ENCODE measurements at places on chromosomes 12 and 14.
A peak's percentile ranks its signal among the peaks of the same experiment; 100 is the strongest.

DNA sequence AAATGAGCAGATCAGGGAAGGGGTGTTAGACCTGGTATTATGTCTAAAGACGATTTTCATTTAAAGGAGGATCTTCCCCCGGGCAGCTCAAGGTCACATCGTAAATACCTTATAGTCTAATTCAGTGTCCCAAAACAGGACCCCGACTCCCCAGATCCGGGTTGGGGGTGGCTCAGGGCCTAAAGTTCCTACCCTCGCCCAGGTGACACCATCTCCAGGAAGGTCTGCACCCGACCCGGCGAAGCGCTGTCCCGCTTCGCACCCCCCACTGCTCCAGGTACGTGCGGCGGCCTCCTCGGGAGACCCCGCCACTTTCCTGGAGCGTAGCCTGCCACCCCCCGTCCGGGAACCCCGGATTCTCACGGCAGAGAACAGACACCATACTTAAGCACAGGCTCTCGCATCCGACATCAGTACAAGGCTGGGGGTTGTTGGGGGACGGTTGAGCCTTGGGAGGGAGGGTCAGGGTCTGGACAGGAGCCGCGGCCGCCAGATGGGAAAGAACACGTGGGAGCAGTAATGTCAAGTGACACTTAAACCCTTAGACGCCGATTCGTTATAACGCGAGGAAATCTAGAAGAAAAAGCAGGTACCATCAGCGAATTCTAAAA, 556 bp downstream of the TIMM9 start:
- peak; percentile 31 for DNase-seq

DNA sequence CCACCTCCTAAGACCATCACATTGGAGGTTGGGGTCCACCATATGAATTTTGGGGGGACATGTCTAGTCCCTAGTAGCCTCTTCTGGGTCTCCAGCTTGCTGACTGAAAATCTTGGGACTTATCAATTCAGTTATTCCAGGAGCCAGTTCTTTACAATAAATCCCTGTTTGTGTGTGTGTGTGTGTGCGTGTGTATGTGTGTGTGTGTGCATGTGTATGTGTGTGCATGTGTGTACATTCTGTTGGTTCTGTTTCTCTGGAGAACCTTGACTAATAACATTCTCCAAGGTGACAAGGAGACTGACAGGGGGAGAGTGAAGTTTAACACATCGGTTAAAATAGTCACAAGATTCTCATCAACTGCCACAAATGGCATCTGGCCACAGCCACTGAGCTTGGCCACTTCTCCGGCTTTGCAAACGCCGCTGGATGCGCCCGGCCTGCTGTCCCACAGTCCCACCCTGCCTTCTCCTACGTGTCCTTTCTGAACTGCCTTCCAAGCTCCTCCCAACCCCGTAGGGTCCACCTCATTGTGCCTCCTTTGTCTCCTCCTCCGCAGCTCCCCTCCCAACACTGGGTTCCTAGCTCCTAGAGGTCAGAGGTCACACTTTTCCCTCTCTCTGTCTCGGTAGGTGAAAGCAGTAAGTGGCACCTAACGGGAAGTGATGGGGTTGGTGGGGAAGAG, 88.1 kb upstream of the DIO3 start:
- no peak for DNase-seq

DNA sequence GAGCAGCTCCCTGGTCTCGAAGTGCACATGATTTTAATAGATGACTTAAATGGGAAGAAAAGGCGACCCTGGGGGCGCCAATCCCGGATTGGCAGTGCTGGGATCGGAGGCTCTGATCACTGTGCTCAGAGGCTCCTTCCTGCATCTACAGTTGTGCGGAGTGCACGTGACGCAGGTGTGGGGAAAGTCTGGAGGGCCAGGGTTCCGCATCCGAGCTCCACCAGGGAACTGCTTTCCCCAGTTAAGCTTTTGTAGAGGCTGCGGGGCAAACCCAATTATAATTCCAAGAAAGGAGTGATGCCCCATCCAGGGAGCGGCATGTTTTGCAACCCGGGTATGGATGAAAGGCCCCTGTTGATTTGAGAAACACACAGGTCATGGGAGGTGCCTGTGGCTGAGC, 36.5 kb downstream of the ELK3 start:
- no peak for DNase-seq

DNA sequence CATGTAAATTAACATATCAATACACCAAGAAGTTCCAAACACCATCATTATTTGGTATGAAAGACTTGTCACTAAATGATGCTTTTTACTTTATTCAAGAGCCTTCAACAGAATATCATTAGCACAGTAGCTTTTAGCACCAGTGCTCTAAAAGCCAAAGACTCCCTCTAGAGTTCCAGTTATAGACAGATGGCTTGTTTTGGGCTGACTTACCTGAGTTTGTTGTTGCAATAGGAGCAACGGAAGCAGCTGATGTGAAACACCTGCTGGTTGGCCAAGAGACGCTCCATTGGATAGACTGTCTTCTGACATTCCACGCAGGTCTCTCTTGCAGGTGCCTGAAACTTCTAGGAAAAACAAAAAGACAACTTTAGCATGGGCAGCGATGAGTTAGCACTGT, 14.5 kb upstream of the CERS5 start:
- no peak for DNase-seq

- no peak for DNase-seq
These were observed 38.5 kb downstream of the SENP1 start for GRCh38 chr12:48067250-48067938.

DNA sequence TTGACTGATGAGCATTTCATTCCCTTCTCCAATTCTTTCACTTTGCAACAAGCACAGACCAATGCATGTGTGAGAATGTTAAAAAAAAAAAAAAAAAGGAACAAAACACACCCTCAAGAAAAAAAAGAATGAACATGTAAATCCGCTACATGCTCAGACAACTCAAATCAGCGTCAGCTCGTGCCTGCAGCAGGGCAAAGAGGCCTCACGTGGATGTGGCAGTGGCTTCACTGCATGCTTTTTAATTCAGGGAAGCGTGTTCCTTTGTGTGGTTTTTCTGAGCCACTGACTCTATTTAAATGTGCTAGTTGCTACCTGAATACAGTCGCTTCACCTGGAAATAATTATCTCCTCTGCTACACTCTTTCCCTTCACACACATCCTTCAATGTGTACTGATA, 55.1 kb downstream of the PPP1R36 start:
- no peak for DNase-seq

- no peak for DNase-seq
These were observed 26.4 kb upstream of the GPR132 start for GRCh38 chr14:105091517-105092170.

DNA sequence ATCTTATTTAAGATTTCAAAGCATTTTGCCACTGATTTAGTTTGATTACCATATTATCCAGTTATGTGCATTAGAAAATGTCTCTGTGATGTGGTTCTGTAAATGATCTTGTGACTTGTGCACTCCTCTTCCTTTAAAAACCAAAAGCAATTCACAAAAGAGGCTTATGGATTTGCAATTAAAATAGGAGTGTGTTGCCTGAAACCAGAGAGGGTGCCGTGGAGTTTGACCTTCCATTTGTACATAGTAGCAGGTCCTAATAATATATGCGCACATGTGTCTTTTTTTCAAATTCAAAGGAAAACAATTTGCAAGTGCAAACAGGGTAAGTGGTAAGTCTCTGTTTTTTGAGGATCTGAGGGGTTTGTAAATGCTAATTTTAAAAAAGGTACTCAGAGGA, 470.9 kb downstream of the VRK1 start:
- DNase-seq, result no peak

- DNase-seq, result no peak
These were observed 207.5 kb downstream of the EXOC5 start for GRCh38 chr14:57061009-57061711.

- DNase-seq, result no peak
These were observed 434.5 kb downstream of the MDGA2 start for GRCh38 chr14:47240748-47241437.

DNA sequence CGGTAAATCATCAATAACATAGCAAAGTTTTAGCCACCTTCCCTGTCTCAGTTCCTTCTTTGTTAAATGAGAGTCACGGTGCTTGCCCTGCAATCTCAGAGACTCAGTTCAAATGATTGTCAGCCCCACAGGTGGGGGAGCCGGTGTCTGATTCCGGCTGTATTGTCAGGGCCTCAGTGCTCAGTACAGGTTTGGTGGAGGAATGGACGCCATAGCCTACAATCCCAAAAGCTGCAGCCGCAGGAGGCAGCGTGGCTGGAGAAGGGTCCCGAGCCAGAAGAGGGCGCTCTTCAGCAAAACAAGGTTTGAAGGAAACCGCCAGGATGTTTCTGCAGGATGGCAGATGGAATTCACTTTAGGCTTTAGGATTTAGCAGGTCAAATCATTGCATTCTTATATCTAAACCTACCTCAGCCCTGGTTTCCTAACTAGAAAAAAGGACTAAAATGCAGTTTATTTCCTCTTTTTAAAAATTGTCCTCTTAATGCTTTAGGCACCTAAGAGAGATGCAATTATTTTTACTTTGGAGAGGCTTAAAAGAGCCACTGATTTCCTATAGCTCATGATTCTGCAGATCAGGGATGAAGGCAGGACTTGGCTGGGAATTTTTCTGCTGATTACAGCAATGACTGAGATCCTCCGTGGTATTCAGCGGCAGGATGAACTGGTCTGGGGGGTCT, 29.2 kb downstream of the FOS start:
- peak; percentile 82 for DNase-seq

DNA sequence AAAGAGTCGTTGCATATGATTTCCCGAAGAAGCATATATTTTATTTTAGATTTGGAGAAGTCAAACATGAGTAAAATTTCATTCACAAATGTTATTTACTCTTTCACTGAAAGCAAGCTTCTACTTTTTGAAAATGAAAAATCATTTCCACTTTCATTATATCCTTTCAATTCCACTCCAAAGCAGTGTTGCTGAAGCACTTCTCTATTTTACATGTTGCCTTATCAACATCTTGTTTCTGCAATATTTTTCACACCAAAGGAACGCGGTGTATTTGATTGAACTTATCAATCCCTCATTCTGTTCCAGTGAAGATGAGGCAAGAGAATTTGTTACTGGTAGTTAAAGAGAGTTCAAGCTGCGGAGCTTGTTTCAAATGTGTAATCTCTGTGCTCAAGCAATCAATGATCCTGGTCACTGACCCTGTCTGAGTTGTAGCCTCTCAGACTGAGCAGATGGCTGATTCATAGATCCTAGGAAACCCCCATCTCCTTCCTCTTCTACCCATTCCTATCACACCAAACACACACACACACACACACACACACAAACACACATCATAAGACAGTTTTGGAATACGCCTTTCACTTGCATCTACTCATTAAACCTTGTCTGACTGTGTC, 236.2 kb upstream of the FLRT2 start:
- no peak for DNase-seq

DNA sequence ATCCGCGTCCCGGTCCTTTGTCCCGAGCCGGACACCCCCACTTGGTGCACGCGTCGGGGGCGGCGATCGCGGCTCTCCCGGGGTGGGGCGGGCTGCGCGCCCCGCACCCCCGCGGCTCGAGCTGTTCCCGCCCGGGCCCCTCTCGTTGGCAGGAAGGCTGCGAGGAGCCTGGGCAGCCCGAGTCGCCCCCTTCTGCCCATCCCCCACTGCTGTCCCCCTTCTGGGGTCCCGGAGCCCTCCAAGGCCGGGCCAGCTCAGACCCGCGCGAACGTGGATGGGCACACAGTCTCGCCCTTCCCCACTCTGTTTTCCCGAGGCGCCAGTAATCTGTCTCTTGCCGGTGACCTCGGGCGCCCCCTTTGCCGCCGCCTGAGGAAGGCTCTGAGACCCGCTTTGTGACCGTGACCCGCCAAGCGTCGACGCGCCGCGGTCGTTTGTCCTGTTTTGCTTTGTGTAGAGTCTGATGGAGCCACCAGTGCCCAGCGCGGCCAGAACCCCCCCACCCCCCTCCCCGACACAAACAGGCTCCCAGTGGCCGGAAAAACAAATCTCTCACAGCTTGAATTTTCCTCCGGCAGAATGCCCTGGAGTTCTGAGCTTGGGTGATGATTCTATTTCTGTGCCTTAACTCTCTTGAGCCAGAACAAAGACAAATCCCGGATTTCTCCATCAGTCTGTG, 610 bp downstream of the C14orf132 start:
- peak; percentile 36 for DNase-seq

- DNase-seq, result no peak
These were observed 1.6 kb upstream of the SLC7A8 start for GRCh38 chr14:23185063-23185462.

- no peak for DNase-seq
These were observed 1.1 kb downstream of the MSRB3 start for GRCh38 chr12:65279369-65280112.

DNA sequence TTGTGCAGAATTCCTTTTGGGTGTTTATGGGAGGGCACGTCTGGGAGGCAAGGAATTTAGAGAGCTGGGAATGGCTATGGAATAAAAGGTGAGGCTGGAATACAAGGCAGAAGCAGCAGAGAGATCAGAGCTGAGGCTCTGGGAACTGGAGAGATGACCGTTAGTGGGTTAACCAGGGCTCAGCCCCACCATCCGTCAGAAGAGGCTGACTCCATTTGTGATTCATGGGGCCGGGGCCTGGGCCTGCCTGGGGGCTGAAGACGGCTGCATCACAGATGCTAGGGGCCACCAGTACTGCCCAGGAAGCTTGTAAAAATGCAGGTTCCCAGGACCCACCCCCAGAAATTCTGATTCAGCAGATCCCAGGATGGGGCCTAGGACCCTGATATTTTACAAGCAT, 398.1 kb downstream of the MED13L start:
- no peak for DNase-seq

Data from progenitor cell of endocrine pancreas (in vitro differentiated cells).